ENCODE measurements at places on chromosomes 5 and 9. TPM values are rescaled to one million over a fixed set of nuclear protein-coding genes. Genes with fewer than 3 reads are reported as not detected.

PNPLA7 gene
- total RNA-seq, result 9.7 TPM

TXNDC8 gene
- total RNA-seq, result not detected

SOWAHA gene
- total RNA-seq, result 6.8 TPM

LCN6 gene
- total RNA-seq, result 62.8 TPM

PCDHB3 gene
- 1.1 TPM for total RNA-seq

USP20 gene
- 42.1 TPM for total RNA-seq

FCN2 gene
- 0.49 TPM for total RNA-seq

LECT2 gene
- not detected for total RNA-seq

F2RL1 gene
- 16.8 TPM for total RNA-seq

TPM2 gene
- total RNA-seq, result 559 TPM
